ENCODE measurements at places on chromosomes 3 and 15. TPM values are rescaled to one million over a fixed set of nuclear protein-coding genes. Genes with fewer than 3 reads are reported as not detected.

DNAH12 gene
- polyA plus RNA-seq = not detected

CCDC80 gene
- 0.05 TPM for polyA plus RNA-seq

ARHGAP31 gene
- 9.8 TPM for polyA plus RNA-seq

DNA sequence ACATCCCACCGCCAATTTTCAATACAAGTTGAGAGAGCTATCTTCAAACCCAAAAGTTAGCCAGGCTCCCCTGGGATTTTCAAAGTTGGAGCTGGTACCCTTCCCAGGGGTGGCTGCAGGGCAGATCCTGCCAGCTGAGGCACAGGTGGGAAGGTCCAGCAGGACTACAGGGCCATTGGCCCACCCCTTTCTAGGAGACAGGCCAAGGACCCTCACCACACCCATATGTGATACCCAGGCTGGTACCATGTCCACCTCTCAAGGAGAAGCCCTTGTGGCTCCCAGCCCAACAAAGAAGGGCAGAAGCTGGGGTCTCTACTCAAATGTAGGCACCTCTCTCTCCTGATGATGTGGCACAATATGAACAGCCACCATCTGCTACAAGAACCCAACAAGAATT lies 8.0 kb downstream of the POC1A start:
- DNase-seq = no peak

DNA sequence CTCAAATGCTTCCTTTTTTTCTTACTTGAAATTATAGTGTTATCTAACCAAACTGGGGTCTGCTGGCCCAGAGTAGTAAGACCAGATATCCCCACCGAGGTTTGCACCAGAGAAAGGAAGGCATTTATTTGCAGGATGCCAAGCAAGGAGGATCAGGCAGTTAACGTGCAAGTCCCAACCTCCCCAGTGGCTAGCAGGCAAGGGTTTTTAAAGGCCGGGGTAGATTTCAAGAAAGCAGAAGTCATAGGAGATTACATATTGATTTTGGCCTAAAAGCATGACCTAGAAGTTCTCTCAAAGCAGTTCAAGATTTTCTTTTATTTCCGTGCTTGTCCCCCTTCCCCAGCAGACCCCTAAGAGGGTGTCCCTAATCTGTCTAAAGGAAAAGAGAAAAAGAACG lies 32.8 kb upstream of the STRIT1 start:
- DNase-seq = no peak

- DNase-seq = no peak
Measured at GRCh38 chr3:184145111-184145524, 10.0 kb downstream of the EIF2B5 start.

DNA sequence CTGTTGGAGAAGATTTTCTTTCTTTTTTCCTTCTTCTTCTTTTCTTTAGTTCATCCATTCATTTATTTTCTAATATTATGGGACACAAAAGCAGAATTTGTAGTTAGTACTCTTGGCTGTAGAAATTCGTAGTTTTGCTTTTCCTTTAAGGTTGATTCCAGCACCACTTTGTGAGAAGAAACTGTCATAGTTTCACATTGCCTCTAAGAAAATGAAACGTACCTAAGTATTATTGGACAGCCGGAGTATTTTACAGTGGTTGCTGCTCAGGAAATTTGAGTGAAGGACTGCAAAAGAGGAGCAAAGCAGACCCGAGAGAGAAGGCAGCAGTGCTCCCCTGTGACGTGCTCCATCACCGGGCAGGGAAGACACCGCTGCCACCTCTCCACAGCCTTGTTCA lies 48.1 kb downstream of the PLCL2 start:
- DNase-seq = no peak

DNA sequence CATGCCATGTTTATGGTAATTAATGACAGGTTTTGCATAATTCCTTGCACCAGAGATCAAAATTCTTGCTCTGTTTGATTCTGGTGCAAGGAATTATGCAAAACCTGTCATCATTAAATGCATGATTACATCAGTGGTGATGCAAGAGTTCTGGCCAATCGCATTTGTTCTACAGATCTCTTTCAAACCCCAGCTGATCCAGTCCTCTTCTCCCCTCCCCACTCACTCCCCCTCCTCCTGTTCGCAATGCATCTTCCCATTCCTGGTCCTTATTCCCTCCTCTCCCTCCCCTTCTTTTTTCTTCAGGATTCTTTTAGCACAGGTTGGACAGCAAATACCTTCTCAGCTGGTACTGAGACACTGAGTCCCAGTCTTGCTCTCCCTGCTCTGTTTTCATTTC lies 82.1 kb downstream of the GABRB3 start:
- no peak for DNase-seq

GRCh38 chr3:136283627-136284026 lies 33.5 kb downstream of the PCCB start:
- no peak for DNase-seq

DNA sequence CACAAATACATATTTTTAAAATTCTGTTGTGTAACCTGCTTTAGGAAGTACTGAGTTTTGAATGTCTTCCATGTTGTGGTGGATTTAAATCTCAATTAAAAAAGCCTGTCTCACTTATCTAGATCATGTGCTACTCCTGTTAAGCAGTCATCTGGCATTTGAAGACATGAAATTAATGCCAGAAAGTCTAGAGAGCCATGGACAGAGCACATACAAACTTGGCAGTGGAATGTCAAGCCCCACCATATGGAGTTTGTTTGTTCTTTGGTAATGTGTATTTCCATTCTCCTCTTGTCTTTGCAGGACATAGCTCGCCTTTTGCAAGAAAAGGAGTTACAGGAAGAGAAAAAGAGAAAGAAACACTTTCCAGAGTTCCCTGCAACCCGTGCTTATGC lies 39.3 kb upstream of the UTS2B start:
- no peak for DNase-seq

DNA sequence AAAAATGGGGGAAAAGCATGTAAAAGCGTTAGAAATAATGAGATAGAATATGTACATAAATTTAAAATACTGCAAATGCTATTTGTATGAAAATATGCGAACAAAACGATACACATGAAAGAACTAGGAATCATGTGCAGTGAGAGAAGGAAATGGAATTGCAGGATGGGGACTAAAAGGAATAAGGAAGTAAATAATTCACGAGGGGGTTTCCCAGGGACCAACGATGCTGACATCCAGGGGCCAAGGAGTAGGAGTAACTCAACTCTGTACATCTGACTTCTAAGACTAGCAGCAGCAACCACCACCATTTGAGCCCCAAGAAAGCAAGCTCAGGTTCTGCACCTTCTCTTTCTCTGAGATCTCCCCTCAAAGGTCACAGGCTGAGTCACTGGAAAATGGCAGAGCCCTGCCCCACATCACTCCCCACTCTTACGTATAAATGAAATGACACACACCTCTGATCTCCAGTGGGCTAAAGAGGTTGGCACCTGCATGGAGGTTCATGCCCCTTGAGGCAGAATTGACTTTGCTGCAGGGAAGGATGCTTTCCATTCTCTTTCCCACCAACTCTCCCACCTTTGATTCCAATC lies 100.0 kb upstream of the DLG1 start:
- no peak for DNase-seq

- no peak for DNase-seq
Measured at GRCh38 chr3:59542276-59542675, 492.5 kb upstream of the CFAP20DC start.

GRCh38 chr3:127762077-127762786 lies 60.1 kb downstream of the MGLL start:
- DNase-seq = no peak

DNA sequence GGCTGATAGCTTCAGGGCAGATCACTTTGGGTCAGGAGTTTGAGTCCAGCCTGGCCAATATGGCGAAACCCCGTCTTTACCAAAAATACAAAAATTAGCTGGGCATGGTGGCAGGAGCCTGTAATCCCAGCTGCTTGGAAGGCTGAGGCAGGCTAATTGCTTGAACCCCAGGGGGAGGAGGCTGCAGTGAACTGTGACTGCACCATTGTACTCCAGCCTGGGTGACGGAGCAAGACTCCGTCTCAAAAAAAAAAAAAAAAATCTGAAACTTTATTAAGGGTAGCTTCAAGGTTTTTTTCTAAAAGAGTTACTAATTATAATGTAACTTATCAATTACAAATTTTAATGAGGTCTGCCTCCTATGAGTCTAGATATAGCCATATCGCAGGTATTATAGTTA lies 5.1 kb downstream of the NECTIN3 start:
- no peak for DNase-seq

GRCh38 chr3:52248165-52248541 lies 2.6 kb downstream of the PPM1M start:
- no peak for DNase-seq

DNA sequence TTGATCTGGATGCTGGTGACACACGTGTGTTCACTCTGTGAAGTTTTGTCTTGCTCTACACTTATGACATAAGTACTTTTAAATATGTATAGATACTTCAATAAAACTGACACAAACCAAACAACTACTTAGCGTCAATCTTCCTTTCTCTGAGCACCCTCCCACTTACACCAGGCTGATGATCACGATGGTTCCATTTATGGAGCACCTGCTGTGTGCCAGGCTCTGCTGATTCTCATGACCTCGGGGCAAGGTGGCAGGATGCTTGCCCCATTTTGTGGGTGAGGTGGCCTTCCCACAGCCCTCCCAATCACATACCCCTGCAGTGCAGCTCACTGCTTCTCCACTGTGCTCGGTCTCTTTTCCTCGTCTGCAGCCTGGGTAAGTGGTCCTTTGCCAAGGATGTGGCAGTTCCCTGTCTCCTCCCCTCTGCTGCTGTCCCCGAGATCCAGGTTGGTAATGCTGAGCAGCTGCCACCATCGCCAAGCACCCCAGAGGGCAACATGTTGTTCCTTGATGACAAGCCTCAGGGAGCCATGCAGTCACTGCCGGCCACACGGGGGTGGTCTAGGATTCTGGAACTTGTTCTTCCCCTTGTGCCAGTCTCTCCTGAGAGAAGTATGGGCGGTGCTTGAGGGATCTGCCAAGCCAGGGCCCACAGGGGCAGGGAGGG lies 20.6 kb upstream of the ADCY5 start:
- DNase-seq = no peak

DNA sequence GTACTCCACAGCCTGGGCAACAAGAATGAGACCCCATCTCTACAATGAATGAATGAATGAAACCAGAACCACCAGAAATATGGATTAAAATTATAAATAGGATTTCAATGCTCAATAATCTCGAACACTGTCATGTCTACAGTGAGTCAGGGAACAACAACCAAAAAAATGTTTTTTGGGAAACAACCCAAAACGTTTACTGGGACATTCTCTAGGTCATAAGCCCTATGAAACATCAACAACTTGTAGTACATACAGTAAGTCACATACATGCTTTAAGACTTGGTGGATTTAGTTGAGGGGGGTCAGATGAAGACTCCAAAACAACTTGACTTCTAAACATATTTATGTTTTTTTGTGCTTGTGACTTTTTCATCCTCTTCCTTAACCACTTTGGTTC lies 511.2 kb downstream of the FOXP1 start:
- no peak for DNase-seq
